Fibroblast of lung (primary cell): ENCODE measurements at places on chromosomes 2 and 18. TPM values are rescaled to one million over a fixed set of nuclear protein-coding genes. Genes with fewer than 3 reads are reported as not detected.

GRCh38 chr2:98295721-98296414, 50.4 kb upstream of the CNGA3 start:
- H3K27ac ChIP-seq, result no peak overlapping the region
- no peak for DNase-seq
- no peaks in the 10 kb centered on the region for H3K4me1 ChIP-seq
- no peak overlapping the region for H3K4me3 ChIP-seq
- no peaks in the 10 kb centered on the region for H3K36me3 ChIP-seq

DNA sequence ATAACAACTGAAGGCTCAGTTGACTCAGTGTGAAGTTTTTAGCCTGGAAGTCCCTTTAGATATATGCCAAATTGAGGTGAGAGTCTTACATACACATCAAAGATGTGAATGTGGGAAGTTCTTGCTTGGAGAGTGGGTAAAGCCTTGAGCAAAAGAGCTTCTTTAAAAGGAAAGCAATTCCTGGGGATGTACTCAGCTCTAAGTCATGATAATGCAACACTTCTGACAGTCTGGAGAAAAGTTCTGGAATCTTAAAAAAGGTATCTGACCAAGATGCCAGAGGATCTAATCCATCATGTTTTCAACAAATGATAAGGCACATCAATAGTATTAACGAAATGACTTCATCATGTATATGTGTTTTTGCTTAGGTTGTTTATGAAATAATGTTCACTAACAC, 351.2 kb downstream of the CDH19 start:
- H3K27me3 ChIP-seq, result no peaks in the 10 kb centered on the region
- no peak overlapping the region for H3K27ac ChIP-seq
- H3K4me3 ChIP-seq, result no peak overlapping the region
- no peaks in the 10 kb centered on the region for H3K36me3 ChIP-seq
- DNase-seq, result no peak
- no peaks in the 10 kb centered on the region for H3K4me1 ChIP-seq

DNA sequence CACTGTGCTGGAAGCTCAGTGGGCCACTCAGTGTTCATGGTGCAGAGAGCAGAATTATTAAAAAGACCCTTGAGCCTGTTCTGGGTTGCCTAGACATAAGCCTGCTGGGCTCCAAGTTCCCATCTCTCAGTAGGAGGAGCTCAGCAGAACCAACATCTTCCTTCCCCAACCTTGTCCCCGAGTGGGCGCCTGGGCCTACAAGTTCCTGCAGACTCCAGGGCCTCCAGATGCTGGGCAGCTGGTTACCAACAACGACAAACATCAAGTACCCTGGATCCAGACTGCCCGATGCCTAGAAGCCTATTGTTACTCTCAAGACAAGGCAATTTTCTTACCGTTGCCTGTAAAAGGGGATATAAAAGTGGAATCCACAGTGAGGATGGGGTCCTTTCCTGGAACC, 214.2 kb downstream of the HAUS1 start:
- H3K36me3 ChIP-seq, result no peaks in the 10 kb centered on the region
- no peaks in the 10 kb centered on the region for H3K4me1 ChIP-seq
- no peak overlapping the region for H3K27ac ChIP-seq
- no peaks in the 10 kb centered on the region for H3K27me3 ChIP-seq
- no peak overlapping the region for H3K4me3 ChIP-seq

DNA sequence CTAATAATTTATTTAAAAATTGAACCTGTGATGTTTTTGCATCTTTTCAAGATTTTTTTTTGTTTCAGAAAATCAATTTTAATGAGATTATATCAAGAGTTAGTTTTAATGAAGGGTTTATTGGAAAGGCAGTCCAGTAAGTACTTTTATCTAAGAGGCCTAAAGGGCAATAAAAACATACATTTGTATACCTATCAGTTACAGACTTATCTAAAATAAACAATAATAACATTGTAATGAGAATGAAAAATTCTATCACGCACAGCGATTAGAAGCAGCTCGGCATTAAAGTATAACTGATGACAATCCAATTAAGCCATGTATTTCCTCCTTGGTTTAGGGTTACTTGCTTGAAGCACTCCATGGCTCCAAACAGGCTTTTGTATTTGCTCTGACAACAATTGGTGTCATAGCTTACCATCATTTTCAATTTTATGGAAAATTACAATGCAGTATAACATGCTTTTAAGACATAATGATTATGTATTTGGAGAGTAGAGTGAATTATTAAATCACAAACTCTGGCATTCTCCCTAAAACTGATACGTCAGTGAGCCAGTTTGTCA, 629.4 kb downstream of the TSN start:
- H3K27me3 ChIP-seq, result no peaks in the 10 kb centered on the region
- no peaks in the 10 kb centered on the region for H3K36me3 ChIP-seq
- DNase-seq, result no peak
- H3K27ac ChIP-seq, result no peak overlapping the region
- H3K4me1 ChIP-seq, result no peaks in the 10 kb centered on the region

DNA sequence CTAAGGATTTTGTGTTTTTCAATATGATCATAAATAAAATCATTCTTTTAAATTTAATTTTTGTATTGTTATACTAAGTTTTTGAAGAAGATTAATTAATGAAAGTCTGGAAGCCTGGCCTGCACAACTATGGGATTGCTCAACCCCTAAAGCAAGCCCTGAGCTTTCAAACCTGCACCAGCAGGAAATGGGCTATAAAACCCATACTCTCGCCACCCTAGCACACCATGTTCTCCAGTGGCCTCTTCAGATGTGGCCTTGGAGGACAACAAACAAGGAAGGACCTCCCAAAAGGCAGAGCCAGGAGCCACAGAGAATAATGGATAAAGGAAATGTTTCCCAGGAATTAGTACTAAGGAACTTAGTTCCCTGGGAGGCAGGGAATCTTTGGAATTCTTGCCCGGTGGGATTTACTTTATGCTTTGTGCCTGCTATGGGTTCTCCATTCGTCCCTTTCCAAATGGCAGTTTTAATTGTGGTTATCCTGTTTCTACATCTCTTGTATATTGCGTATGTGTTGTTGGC, 212.5 kb downstream of the ZFP36L2 start:
- no peak overlapping the region for H3K27ac ChIP-seq
- DNase-seq, result no peak
- H3K27me3 ChIP-seq, result no peaks in the 10 kb centered on the region
- peaks cover 7% of the 10 kb centered on the region for H3K4me1 ChIP-seq
- H3K36me3 ChIP-seq, result no peaks in the 10 kb centered on the region

GRCh38 chr2:120879431-120880295, 144.0 kb downstream of the GLI2 start:
- no peaks in the 10 kb centered on the region for H3K4me1 ChIP-seq
- H3K4me3 ChIP-seq, result no peak overlapping the region
- H3K27ac ChIP-seq, result no peak overlapping the region
- no peaks in the 10 kb centered on the region for H3K36me3 ChIP-seq

DNA sequence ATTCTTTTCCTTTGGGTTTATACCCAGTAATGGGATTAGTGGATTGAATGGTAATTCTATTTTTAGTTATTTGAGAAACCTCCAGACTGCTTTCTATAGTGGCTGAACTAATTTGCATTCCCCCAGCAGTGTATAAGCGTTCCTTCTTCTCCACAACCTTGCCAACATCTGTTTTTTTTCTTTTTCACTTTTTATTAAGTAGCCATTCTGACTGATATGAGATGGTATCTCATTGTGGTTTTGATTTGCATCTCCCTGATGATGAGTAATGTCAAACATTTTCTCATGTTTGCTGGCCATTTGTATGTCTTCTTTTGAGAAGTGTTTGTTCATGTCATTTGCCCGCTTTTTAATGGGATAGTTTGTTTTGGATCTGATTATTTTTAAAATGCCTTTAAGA, 64.1 kb upstream of the MEIS1 start:
- peaks cover 3% of the 10 kb centered on the region for H3K27me3 ChIP-seq
- DNase-seq, result no peak
- no peaks in the 10 kb centered on the region for H3K36me3 ChIP-seq
- no peaks in the 10 kb centered on the region for H3K4me1 ChIP-seq

DNA sequence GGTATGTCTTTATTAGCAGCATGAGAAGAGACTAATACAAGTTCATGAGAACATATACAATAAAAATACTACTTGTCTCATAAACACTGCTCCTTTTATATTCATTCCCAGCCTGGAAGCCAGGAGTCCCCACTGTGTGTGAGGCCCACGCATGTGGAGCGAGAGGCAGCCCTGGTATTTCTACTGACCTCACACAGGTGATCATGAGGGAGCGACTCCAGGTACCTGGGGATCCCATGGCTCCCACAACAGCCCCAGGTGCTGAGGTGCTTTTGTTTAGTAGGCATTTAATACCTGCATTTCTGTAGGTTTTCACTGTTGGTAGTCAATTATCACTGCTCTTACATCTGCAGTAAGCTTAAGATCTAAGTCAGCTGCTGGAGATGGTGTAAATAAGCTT, 75.2 kb downstream of the ZNF516 start:
- H3K27ac ChIP-seq, result no peak overlapping the region
- H3K27me3 ChIP-seq, result no peaks in the 10 kb centered on the region
- no peak for DNase-seq
- no peak overlapping the region for H3K4me3 ChIP-seq
- H3K36me3 ChIP-seq, result no peaks in the 10 kb centered on the region
- H3K4me1 ChIP-seq, result no peaks in the 10 kb centered on the region

DNA sequence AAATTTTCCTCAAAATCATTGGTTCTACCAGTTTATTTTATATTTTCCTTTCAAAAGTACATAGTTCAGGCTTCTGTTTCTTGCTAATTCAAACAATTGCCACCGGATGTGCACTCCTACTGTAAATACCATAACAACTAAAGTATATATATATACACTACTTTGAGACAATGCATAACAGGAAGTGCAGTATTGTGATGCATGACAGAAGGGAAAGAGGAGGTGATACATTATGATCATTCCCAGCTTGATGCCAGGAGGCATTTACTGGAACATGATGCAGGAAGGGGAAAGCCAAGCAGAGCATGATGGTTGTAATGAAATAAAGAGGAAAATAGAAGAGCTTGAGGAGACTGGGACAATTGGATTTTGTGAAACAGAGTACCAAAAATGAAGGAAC, 215.2 kb upstream of the NT5C1B start:
- no peak overlapping the region for H3K4me3 ChIP-seq
- no peak overlapping the region for H3K27ac ChIP-seq
- no peak for DNase-seq
- H3K36me3 ChIP-seq, result no peaks in the 10 kb centered on the region
- no peaks in the 10 kb centered on the region for H3K4me1 ChIP-seq

- H3K27ac ChIP-seq, result no peak overlapping the region
- no peaks in the 10 kb centered on the region for H3K36me3 ChIP-seq
- no peaks in the 10 kb centered on the region for H3K4me1 ChIP-seq
- no peak for DNase-seq
- no peaks in the 10 kb centered on the region for H3K27me3 ChIP-seq
Measured at GRCh38 chr18:78927156-78927555, 52.5 kb upstream of the SALL3 start.

- H3K4me3 ChIP-seq, result no peak overlapping the region
- H3K27me3 ChIP-seq, result no peaks in the 10 kb centered on the region
- H3K36me3 ChIP-seq, result no peaks in the 10 kb centered on the region
- H3K27ac ChIP-seq, result no peak overlapping the region
- peak; percentile 28 for DNase-seq
- H3K4me1 ChIP-seq, result peaks cover 21% of the 10 kb centered on the region
Measured at GRCh38 chr2:24857746-24858145, 62.3 kb downstream of the ADCY3 start.

The SLC38A11 gene
- 0.26 and 0.50 TPM in 2 replicates for total RNA-seq

The RND3 gene
- 559 and 1,405 TPM in 2 replicates for total RNA-seq

The FAP gene
- 81.9 and 96.1 TPM in 2 replicates for total RNA-seq

The TUBA4B gene
- total RNA-seq, result not detected in 2 replicates

The E2F6 gene
- 10.2 and 11.0 TPM in 2 replicates for total RNA-seq

The CKAP2L gene
- total RNA-seq, result 0.26 and 3.0 TPM in 2 replicates
